ENCODE measurements at places on chromosomes 4 and X. TPM values are rescaled to one million over a fixed set of nuclear protein-coding genes. Genes with fewer than 3 reads are reported as not detected.

The ANOS1 gene
- not detected for total RNA-seq

- DNase-seq = no peak
Measured at GRCh38 chrX:72029483-72030411, 102.0 kb downstream of the RTL5 start.

- DNase-seq = no peak
Measured at GRCh38 chr4:179007755-179008154, 1565.5 kb upstream of the AGA start.

DNA sequence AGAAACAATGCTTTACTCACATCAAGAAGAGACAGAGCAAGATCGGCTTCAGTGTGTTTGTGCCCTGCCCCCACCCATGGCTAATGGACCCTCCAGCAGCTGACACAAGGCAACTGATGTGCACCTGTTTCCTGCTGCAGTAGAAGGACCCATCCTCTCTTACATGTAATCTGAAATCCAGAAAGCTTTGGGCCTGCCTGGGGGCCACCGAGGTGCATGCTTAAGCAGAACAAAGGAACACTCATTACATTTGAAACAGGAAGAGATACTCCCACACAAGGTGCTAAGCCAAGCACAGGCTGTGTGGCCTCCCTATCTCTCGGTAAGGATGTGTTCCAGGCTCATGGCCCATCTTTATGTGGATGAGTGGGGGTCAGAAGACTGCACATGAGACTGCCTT lies 338.0 kb downstream of the SPOCK3 start:
- no peak for DNase-seq

- no peak for DNase-seq
Measured at GRCh38 chrX:112803060-112803459, 37.6 kb downstream of the AMOT start.

The S100G gene
- not detected for total RNA-seq

DNA sequence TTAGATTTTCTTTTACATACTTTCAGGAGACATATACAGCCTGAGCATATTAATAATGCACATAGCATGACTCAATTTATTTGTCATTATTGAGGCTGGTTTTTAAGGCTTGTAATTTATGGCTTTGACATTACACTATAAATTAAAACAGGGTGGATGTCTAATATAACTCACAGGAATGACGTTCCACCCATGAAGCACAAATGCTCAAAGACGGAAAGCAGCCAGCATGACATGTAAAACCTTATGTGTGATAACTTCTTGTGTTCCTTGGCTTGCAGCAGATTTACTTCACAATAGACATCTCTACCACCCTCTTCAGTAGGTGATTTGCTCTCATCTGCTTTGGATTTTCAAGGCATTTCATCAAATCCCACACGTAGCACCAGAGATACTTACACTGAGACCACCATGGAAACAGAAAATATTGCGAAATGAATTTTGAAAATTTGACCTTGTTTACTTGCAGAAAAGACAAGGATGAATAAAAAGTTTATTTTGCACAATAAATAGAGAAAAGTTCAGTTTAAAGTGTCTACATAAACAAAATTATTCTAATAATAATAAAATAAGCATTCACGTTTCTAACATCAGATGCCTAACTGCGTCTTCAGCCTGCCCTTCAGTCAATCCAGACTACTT lies 64.7 kb upstream of the BTC start:
- no peak for DNase-seq

DNA sequence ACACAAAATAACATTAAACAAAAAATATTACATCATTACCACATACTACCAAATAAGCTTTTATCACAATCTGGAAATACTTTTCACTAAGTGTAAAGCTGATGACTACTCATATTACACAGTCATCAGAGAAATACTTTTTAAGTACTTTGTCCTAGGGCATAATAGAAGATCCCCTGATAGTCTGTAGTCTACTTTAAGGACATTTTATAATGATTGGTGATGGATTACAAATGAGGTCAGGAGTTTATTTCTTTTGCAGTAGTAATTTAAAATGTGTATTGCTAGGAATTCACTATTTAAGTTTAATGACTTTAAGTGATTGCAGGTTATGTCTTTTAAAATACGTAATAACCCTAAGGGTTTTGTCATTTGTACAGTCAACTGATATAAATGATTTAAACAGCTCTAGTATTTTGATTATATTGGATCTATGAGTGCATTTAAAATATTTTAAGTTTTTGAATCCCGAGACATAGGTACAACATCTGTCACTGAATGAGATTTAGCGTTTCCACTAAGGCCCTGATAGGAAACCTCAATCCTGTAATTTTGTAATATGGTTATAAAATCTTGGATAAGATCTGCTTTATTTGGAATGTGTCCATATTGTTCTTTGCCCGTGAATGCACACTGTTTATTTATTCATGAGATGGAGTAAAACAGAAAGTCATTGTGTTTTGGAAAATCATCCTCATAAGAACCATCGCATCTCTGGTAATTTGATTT lies 189.5 kb downstream of the ARAP2 start:
- DNase-seq = no peak

DNA sequence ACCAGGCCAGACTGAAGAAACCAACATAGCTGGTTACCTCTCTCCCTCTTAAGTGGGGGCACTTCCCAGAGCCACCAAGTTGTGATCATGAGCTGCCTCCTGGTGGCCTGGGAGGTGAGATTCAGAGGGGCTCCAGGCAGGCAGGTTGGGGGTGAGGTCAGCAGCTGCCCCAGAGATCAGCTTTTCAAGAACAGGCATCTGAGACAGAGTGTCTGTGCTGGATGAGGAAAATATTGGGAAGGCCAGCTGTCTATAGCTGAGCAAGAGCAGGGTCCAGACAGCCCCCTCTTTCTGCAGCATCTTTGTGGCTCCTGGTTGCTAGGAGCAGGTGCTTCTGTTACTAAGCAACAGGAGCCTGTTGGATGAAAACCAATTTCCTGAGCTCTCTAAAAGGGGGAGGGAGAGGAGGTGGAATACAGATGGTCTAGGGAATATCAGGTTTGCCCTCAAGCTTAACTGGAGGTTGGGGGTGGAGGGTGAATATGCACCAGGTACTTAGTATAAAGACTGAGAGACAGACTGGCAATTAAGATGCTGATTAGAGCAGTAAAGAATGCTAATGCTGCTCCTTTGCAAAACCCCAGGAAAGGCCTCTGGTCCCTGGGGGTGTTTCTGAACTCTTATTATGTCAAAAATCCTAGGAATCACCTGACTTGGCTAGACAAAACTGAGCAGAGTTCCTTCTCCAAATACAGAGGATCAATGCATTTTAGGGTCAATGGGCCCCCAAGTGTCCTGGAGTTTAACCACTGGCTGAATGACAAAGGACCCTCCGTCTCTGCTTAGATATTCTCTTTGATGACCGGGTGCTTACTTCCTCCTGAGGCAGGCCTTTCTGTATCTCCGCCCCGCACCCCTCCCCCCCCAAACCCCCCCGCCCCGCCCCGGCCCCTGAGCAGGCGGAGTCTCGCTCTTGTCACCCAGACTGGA lies 21.4 kb downstream of the ZCCHC13 start:
- DNase-seq = no peak

DNA sequence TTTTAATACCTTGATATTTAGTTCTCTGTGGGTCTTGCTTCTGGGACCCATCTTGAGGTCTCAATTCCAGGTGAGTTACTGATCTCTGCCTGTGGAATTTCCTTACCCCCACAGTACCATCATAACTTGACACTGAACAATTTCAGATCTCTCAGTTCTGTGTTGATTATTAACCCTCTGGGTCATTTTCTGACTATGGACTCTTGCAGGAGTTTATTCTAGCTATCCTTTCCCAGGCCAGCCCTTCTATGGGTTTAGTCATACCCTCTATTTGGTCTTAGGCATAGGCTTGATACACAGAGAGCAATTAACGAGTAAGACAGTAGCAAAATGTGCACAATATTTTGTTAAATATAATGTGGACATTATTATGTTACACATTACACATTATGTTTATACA lies 3.7 kb upstream of the SPARCL1 start:
- no peak for DNase-seq

GRCh38 chr4:54187148-54187547 lies 41.9 kb upstream of the PDGFRA start:
- DNase-seq = no peak

GRCh38 chrX:112799425-112799824 lies 41.2 kb downstream of the AMOT start:
- no peak for DNase-seq

The SOX3 gene
- total RNA-seq = not detected

DNA sequence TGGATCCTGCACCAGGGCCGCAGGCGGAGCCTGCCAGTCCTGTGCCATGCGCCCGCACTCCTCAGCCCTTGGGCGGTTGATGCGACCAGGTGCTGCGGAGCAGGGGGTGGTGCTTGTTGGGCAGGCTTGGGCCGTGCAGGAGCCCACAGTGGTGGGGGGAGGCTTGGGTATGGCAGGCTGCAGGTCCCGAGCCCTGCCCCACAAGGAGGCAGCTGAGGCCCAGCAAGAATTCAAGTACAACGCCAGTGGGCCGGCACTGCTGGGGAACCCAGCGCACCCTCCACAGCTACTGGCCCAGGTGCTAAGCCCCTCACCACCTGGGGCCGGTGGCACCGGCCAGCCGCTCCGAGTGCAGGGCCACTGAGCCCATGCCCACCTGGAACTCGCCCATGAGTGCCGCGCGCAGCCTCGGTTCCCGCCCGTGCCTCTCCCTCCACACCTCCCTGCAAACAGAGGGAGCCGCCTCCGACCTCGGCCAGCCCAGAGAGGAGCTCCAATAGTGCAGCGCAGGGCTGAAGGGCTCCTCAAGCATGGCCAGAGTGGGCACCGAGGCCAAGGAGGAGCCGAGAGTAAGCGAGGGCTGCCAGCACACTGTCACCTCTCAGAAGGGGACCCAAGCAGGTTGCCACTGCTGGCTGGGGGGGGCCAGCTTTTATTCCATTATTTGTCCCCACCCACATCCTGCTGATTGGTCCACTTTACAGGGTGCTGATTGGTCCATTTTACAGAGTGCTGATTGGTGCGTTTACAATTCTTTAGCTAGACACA lies 339.0 kb upstream of the KLF3 start:
- no peak for DNase-seq

GRCh38 chr4:159145992-159146330 lies 43.1 kb downstream of the RAPGEF2 start:
- DNase-seq = no peak

DNA sequence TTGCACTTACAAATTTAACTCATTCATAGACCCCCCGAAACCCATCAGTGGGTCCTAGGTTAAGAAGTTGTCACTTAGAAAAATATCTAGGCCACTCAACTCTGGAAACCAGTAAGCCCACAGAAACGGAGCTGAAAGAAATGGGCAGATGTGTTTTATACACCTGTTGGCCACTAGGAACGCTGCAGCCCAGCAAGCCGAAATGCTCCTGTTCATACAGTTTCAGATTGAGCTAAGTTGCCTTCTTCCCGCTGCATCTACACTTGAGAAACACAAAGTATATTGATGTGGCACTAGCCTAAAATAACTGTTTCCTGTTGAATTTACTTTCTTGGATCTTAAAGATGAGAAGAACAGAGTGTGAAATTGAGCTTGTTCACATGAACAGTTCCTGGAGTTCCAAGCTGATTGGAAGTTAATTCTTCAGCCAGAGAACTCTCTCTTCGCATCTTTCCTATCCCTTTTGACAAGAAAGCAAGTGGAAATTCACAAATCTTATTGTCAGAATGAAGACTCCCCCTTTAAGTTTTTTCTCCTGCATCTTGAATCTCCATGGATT lies 174.1 kb downstream of the RBMX2 start:
- DNase-seq = no peak
